Activated CD4-positive, alpha-beta T cell treated with anti-CD3 and anti-CD28 coated beads, Interleukin-2, amount 50 U/mL, for 4 hours (primary cell): ENCODE measurements at places on chromosomes 5 and 9.

DNA sequence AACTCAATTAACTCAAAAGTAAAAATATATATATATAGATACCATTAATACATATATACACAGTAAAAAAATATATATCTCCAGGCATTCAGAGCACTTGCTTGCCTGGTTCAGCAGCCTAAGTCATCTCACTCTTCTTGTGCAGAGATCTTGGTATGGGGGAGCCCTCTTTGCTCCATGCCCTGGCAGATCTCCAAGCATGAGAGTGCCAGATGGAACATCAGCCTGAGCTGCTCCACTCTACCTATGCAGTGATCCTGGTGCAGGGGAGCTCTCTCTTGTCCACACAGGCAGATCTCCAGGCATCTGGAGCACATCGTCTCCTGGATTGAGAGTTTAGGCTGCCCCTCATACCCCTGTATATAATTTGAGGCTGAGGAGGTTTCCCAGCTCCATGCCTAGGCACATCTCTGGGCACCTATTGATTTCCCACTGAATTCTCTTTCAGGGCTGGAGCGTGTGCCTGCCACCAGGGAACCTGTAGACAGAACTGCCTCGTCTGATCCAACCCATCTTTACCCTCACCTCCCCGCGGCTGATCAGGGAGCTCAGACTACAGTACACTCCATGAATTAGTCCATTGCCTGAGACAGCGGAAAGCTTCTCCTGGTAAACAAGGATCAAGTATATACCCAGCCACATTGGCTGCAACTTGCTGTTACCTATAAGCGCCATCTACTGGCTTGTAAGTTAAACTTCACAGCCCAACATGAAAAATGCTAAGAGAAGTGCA is 342.4 kb upstream of the GRIA1 start:
- no peak for DNase-seq

DNA sequence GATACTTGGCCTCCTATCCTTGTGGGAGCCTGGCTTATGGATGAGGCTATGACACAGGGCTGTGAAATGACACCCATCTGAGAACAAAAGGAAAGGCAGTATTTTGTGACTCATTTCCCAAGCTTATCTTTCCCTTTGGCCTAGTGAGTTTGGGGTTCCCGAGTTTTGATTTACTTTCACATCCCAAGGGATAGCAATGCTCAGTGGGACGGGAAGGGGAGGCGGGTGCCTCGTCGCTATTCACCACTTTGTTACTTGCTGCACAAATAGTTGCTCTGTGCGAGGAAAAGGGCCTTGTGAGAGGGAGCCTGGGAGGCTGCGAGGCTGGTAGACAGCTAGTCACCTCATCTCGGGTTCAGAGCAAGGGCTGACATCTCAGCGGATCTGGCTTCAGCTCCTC is 59.1 kb upstream of the ENTREP1 start:
- DNase-seq: no peak

DNA sequence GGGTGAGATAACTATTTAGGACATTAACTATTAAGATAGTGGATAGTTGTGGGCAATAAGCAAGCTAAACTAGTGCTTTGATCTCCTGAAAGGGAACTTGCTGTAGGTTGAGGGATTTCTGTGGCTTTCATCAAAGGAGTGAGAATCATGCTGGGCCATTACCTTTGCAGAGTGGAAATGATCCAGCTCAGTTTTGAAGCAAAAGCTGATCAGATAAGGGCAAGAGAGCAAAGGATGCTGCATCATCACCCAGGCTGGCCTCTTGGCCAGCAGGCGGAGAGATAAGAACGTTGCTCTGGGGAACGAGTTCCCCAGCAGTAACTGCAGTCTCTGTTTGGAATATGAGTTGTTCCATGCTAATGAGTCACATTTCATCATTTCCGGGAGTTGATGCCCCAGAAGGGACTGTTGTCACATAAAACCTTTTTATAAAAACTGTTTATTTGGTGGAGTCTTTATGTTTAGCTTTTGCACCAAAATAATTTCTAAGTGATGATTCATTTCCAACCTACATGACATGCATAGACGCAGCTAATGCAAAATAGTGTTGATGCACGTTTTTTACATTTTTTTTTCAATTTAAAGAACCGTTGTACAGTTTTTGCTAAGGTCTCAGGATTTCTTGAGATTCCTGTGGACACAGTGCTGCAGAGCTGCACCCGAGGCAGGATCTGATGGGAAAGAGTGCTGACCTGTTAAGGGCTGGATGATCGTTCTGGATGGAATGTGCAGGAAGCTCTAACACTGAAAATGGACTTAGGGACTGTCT is 99.3 kb downstream of the ACTBL2 start:
- DNase-seq: no peak

GRCh38 chr5:67189079-67189354 is 7.6 kb downstream of the CD180 start:
- DNase-seq: no peak

DNA sequence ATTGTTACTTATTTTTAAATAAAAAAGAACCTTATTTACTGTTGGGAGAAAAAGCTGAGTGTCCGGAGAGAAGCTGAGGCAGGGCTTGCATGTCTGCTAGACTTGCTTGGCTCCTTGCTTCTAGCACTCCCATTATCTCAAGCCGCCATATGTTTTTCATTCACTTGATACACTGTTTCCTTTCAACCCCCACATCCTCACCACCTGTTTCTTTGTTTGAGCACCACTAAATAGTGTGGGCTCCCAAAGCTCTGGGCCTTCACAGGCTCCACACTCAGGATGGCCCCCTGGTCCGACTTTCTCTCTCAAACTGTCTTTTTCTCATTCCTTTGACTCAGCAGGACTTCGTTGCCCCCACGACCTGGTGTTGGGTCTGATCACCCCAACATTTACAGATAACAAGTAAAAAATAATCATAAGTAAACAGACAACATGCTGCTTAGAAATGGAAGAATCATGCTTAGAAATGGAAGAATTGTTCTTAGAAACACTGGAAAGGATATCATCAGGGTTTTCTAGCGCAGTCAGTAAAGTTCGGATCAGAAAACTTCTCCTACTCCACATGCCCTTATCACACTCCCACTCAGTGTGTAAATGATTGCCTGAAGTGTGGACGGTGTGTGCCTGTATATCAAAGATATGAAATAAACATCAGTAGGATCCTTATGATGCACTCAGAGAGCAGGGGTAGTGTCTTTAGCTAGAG is 58.5 kb downstream of the APTX start:
- DNase-seq: no peak

- no peak for DNase-seq
Measured at GRCh38 chr5:154406231-154406630, 39.6 kb upstream of the SAP30L start.

- DNase-seq: no peak
Measured at GRCh38 chr5:4339949-4340348, 744.3 kb downstream of the IRX1 start.

DNA sequence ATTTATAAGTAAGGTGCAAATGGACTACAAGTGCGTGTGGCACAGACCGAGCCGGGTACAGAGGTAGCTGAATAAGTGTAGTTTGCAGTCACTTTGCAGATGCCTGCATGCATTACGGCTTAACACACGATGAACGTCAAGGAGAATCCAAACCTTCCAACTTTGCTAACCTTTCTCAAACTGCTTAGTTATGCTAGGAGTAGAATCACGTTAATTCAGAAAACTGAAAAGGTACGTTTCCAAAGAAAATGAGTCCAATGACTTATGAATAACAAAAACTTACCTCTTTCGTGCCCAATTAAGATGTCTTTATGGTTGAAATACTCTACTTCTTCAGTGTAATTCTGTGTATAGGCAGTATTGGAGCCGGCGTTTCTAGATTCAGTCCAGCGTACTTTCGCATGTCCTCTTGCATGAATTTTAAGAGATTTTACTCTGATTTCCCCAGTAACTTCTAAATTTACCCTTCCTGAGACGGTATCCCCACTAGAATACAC is 539 bp downstream of the ARRDC3 start:
- no peak for DNase-seq

DNA sequence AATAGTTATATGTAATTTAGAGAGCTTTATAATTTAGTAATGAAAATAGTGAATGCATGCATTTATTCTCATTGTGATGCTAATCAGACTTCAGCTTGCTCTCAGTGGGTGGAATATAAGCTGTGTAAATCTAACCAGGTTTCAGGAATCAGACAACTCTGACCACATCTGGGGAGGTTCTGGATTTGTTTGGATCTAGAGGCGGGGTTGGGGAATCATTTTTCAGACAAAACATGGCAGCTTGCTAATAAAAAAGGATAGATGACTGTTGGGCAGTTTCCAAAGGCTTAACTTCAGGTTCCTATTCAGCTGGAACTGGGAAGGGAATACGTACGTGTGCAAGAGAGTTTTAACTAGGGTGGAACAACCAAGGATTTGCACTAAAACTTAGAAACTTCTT is 43.2 kb upstream of the MAMDC2 start:
- no peak for DNase-seq

- no peak for DNase-seq
Measured at GRCh38 chr9:110908894-110909293, 129.4 kb downstream of the LPAR1 start.

- no peak for DNase-seq
Measured at GRCh38 chr5:32059761-32060530, 114.2 kb downstream of the GOLPH3 start.

DNA sequence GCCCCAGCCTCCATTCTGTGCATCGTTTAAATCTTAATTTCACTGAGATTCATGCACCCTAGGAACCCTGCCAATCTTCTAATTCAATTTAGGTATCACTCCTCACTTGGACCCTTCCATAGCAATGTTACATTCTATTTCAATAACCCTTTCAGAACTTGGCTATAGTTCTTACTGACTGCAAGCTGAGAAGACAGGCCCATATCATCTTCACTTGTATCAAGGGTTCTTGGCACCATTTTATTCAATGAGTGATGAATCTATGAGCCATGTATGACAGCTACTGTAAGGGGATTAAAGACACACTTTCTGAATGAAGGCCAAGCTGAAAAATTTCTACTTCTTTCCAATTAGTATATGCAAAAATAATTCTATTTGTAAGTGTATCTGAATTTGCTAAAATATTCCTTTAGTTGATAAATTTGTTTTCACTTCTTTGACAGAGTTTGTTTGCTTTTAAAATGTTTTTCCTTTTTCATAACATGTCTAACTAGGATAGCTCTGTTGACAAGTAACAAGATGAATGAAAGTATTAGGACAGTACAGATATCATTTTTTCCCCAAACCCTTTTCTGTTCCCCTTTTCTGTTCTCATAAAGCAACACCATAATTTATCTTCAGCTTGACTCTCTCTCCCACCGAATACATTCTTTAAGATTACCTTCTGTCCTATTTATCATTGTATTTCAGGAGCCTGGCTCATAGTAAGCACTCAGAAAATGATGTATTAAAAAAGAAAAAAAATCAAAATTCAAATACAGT is 9.6 kb downstream of the ITGA2 start:
- DNase-seq: no peak

DNA sequence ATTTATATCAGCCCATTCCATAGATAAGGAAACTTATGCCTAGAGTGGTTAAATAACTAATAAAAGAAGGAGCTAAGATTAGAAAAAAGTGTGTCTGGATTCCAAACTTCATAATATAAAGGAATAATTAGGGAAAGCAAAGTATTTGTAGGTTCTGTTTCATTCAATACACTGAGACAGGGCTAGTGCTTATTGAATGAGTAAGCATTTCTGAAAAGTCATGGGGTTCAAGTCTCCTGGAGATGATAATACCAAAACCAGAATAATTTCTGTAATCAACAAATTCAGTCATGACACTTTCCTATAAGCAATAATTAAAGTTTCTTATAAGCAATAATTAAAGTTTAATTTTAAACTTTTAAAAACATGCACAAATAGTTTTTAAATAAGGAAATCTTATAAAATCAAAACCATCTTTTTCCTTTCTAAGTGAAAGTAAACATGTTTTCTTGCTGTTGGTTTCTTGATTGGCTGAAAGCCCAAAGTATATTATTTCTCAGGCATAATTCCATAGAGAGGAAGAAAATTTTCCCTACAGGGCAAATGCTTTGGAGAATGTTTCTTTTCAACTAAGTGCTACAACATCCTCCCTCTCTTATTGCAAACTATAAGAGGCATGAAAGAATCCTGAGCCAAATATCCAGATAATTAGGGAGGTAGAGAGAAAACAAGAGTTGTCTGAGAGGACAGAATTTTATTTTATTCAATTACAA is 510.2 kb downstream of the PRELID2 start:
- DNase-seq: no peak

DNA sequence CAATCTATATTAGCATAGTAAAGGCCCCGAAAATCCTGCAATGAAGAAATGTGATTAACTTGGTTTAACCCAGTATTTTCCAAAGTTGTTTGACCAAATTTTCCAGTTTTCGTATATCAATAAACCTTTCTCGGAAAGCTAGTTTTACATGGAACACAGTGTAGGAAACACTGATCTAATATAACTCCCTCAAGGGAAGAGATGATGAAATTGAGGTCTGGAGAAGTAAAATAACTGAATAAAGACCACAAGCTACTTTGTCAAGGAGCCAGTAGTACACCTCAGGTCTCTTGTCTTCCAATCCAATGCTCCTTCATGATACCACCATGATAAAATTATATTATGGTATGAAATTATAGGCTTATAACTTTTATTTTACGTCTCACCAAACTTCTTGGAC is 118.1 kb upstream of the TARS1 start:
- DNase-seq: no peak

DNA sequence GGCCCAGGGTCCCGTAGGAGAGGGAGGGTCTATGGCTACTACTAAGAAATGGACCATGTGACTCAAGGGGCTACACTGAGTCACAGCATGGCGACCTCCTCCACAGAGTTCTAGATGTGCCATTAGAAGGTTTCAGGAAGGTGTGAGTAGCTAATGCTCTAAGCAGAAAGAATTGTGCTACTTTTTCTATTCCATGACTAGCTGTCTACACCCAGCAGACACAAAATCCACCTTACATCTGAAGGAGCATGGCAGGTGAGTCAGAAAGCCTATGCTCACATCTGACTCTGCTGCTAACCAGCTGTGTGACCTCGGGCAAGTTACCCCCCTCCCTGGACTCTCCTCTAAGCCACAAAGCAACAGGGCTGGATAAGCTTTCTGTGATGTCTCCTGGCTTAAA is 14.4 kb upstream of the MEIKIN start:
- DNase-seq: no peak

- DNase-seq: no peak
Measured at GRCh38 chr5:66477596-66477995, 118.6 kb upstream of the MAST4 start.

DNA sequence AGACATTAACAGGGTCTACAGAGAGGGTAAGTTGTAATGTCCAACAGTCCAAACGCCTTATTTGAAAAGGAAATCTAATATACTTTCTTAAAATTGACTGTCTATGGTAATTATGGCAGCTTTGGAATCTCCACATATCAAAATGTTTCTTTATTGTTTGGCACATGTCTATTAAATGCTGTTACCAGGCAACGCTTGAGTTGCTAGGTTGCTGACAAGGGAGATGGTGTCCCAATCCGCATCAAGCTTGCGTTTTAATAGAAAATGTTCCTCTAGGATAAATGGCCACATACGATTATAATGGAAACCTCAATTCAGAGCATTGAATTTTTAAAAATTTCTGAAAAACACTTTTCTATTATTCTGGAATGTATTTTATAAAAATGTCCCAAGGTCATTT is 9.2 kb downstream of the ANXA1 start:
- no peak for DNase-seq
